ENCODE measurements at places on chromosomes 13 and 19.

GRCh38 chr19:17965370-17966128 lies 1.4 kb upstream of the KCNN1 start:
- DNase-seq = no peak

- DNase-seq = peak; percentile 22
Measured at GRCh38 chr13:52455677-52456041, 381 bp downstream of the CKAP2 start.

DNA sequence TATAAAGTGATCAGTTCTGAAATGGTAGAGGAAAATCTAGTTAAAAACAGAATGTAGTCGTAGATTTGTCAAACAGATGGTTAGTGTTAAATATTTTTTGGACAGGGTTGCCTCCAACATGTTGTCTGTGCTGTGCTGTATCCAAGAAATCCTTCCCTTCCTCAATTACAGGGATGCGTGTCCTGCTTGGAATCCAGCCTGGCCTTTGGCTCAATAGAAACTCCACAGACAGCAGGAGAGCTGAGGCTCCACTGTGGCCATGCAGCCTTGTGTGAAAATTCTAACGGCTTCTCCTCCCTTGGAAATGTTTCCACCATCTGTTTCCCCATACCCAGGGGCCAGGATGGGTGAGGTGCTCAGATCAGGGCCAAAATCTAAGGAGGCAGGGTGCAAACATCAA lies 67.7 kb upstream of the USP29 start:
- DNase-seq = no peak

DNA sequence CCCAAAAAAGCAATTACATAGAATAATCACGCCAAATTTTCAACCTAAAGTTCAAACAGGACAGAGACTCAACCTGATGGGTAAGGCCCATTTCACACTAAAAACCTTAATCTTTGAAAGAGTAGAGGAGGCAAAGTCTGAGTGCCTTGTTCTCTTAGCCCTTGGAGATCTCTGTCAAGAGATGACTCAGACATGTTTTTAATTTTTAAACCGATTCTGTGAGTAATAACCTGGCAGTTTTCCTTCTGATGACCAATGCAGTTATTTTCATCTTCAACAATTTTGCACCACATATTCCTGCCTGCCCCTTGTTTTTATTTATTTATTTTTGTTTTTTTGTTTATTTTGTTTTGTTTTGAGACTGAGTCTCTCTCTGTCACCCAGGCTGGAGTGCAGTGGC lies 11.5 kb upstream of the TNFSF9 start:
- peak; percentile 91 for DNase-seq

GRCh38 chr19:1102407-1103131 lies 1.2 kb upstream of the GPX4 start:
- peak; percentile 100 for DNase-seq

- DNase-seq = no peak
Measured at GRCh38 chr19:6458695-6459261, 814 bp downstream of the SLC25A23 start.

GRCh38 chr13:78806457-78806856 lies 147.5 kb upstream of the OBI1 start:
- DNase-seq = no peak

DNA sequence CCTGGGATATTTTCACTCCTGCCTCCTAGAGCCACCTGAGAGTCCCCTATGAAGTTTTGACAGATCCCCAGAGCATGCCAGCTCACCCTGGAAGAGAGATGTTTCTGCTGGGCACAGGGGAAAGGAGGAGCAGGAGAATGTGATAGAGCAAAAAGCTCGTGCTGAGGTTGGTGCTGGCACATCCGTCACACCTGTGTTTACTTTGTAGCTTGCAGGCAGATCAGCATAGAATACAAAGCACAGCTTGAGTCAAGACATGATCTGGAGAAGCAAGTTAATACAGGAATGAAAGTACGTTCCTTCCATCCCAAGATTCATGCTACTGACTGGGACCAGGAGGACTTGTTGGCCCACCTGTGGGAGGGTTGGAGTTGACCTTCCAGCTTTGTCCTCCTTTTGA lies 46.1 kb downstream of the HSPH1 start:
- DNase-seq = no peak

DNA sequence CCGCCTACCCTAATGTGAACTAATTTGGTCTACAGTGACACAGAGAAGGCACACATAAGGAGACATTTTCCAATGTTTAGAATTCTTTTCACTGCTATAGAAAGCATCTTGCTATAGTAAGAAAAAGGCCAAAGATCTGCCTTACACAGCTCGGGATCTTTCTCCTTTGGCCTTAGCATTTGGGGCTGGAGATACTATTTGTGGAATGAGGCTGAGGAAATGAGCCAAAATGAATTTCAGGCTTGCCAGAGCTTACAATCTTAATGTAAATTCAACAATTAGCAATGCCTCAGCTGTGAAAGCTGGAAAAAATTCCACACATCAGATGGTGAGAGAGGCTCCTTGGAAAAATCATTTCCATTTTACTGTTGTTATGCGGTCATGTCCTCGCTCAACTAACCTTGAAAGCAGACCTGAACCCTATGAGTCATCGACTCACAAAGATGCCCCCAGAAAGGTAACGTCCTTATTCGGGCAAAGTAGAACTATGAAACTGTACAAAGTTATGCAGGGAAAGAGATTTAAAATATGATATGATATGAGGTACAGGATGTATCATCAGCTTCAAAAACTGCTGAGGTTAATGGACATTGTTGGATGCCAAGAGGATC lies 324.5 kb upstream of the NBEA start:
- DNase-seq = no peak

- peak; percentile 75 for DNase-seq
Measured at GRCh38 chr13:99307648-99308339, 595 bp upstream of the GPR183 start.

- DNase-seq = no peak
Measured at GRCh38 chr13:100298116-100298681, 209.3 kb downstream of the PCCA start.

DNA sequence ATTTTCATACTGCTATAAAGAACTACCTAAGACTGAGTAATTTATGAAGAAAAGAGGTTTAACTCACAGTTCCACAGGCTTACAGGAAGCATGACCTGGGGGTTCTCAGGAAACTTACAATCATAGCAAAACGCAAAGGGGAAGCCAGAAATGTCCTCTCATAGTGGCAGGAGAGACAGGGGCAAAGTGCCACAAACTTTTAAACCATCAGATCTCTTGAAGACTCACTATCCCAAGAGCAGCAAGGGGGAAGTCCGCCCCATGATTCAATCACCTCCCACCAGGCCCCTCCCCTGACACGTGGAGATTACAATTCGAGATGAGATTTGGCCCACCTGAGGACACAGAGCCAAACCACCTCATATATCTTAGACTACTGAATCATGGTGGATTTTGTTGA lies 198.7 kb downstream of the KCTD12 start:
- DNase-seq = no peak

- DNase-seq = no peak
Measured at GRCh38 chr13:78712831-78713230, 53.9 kb upstream of the OBI1 start.

- no peak for DNase-seq
Measured at GRCh38 chr13:113184568-113185440, 23.7 kb downstream of the PCID2 start.
